Stimulated activated CD8-positive, alpha-beta memory T cell treated with anti-CD3 and anti-CD28 coated beads, Interleukin-4, amount 100 ng/mL, for 4 hours (primary cell): ENCODE measurements at places on chromosomes 5 and 9.

DNA sequence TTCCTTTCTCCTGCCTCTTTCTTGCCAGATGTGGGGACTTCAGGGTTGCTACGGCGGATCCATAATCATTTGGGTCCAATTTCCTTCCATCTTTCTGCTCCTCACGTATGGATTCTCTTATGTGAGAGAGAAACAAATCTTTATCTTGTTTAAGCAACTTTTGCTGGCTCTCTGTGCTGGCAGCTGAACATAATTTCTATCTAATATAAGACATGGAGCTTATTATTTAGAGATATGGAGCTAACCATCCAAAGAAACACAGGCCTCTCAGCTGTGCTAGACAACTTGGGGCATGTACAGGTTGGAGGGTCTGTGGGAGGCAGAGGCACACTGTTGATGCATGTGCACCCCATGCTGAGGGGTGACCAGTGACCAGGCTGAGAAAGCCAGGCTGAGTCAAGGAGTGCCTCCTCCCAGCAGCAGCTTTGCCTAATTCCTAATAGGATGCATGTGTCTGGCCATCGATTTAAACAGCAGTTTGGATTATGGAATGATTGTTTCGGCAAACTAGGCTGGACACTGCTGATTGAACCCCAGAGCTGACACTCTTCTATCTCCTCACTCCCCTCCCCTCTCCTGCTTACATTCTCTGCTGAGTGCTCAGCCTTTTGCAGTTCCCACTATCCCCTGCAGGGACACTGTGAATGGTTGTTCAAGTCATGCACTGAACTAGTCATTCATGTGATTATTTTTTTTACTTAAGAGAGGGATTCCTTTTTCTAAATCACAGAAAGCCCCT lies 195.8 kb downstream of the ERCC6L2 start:
- no peak for DNase-seq

- no peak for DNase-seq
Observed at GRCh38 chr9:1612886-1613285, 402.3 kb upstream of the SMARCA2 start.

- DNase-seq: no peak
Observed at GRCh38 chr5:167402671-167403070, 888.8 kb upstream of the WWC1 start.

DNA sequence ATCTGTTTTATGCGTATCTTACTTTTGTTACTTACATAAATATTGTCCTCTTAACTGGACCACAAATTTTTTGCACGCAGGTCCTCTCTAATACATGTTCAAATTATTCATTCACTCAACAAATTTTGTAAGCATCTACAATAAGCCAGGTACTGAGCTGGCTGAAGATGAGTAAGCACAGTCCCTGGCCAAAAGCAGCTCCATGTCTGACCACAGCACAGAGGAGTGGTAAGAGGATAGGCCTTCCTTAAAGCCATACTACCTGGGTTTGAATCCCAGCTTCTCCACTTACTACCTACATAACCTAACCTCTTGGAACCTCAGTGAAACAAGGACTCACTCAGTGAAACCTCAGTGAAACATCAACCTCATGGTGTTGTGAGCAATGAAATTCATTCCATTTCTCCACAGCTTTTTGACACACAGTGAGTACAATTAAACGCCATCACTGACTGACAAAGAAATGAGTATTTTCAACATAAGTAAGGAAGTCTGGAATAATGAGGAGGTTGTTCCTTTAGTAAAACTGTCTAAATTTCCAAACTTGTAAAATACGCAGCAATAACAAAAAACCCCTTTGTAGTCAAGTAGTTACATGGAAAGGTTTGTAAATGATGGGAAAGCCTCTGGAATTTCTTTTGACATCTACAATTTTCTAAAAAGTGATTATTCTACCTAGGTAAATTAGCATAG lies 15.0 kb downstream of the PTAR1 start:
- no peak for DNase-seq

GRCh38 chr5:179143446-179143845 lies 83.3 kb downstream of the ZNF354C start:
- DNase-seq: no peak
